ENCODE measurements at places on chromosomes 7 and 10. TPM values are rescaled to one million over a fixed set of nuclear protein-coding genes. Genes with fewer than 3 reads are reported as not detected.
A peak's percentile ranks its signal among the peaks of the same experiment; 100 is the strongest.

DNA sequence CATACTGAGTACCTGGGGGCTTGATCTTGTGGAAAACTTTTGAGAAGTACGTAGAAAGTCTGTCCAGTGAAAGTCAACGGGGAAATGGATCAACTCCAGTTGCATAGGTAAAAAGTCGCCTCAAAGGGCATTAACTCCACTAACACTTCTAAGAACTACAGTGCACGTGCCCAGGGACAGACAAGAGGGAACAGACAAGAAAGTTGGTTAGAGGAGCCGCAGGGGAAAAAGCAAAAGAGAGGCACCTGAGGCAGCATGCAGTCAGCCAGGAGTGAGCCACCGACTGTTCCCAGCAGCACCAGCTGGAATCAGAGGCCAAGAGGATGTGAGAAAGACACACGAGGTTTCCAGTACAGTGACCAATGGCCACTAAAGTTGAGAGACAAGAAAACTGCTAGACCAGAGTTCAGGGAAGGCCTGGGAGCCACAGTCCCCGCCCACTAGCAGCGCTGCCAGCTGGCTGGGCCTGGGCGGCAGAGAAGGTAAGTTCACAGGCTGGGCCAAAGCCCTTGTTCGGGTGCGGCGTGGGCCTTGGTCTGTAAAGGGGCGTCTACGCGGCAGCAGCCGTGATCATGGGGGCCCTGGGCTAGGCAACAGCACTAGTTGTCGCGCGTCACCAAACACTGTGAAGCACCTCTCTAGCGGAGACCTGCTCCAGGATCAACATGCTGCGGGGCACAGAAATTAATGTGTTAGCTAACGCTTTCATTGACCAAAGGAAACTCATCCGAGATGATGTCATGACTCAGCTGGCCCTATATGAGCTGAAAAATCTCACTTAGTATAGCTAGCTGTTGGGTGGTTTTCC, 14.0 kb downstream of the ITGB1 start:
- DNase-seq: peak; percentile 63

- DNase-seq: no peak
Measured at GRCh38 chr10:111543854-111544253, 467.0 kb downstream of the ADRA2A start.

HOXA7 gene
- 12.0 TPM for total RNA-seq

ZNF365 gene
- total RNA-seq: not detected

NODAL gene
- not detected for total RNA-seq

NCF1 gene
- total RNA-seq: 4.0 TPM

GRCh38 chr10:86863484-86863842, 94.0 kb downstream of the MMRN2 start:
- DNase-seq: peak; percentile 70

TAS2R40 gene
- total RNA-seq: not detected

- DNase-seq: no peak
Measured at GRCh38 chr7:21172800-21173199, 255.1 kb upstream of the SP4 start.

- DNase-seq: no peak
Measured at GRCh38 chr10:129716211-129716681, 247.8 kb downstream of the EBF3 start.

Measured in ascending aorta (tissue), 2 donors.